ENCODE measurements at places on chromosomes 2 and 18.
A peak's percentile ranks its signal among the peaks of the same experiment; 100 is the strongest.

- no peak for DNase-seq
Measured at GRCh38 chr2:218887079-218887478, 6.4 kb downstream of the WNT10A start.

GRCh38 chr18:40375837-40376236, 1579.2 kb upstream of the PIK3C3 start:
- DNase-seq: no peak

DNA sequence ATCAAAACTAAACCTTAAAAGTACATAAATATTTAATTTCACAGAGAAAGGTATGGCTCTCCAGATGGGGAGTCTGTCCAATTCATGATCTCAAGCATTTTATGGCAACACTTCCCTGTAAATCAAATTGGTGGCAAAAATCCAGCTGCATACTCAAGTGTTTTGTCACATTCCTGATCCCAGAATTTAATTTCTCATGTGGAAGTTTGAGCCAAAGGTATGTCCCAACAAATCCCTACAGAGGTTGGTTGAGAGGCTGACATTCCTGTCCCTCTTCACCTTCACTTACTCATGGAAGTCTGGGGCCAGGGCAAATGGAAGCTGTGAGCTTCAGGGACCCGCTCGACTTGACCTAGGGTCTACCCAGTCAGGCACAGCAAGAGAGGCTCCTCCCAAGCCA, 17.7 kb downstream of the KLF7 start:
- no peak for DNase-seq

DNA sequence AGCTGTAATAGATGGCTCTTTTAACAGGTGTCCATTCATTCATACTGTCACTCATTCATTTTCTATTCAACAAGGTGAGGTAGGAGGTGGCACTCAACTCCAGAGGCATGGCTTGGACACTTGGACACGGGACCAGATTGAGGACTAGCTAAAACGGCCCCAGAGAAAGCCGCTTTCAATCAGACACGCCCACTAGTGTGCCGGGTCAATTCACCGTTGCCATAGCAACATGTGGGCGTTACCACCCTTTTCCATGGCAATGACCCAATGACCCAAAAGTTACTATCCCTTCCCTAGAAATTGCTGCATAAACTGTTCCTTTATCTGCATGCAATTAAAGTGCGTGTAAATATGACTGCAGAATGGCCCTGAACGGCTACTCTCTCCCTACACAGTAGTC, 49.2 kb upstream of the LGALSL start:
- DNase-seq: peak; percentile 1

DNA sequence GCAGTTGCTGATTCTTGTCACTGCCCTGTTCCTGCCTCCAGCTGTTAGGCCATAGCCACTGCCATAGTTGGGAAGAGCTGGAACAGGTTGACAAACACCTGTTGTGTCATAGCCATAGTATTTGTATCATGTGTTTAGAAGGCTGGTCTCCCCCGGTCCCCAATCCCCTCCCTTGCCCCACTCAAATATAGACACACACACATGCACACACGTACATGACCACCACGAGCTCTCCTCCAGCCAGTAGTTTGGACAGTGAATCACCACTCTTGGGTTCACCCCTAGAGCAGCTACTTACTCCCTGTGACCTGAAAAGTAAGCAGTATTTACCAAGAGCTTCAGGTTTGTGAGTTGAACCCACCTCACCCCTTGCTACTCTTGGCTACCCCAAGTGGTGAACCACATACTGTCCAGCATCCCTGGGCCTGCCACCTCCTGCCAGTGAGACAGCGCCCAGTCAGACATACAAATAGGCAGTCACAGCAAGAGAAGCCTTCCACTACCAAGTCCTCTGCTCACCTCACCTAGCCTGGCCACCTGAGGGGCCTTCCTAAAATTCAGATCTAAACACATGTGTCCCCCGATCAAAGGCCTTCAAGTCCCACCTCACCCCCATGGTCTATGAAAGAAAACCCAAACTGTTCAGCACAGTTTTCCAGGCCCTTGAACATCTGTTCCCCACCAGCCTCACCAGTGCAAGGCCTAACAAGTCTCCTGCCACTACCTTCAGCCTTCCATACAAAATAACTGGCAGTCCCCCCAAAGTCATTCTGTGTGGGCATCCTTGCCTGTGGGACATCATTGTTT, 7.1 kb downstream of the PCBP1 start:
- no peak for DNase-seq

GRCh38 chr2:105521176-105521575, 122.3 kb upstream of the FHL2 start:
- DNase-seq: no peak

DNA sequence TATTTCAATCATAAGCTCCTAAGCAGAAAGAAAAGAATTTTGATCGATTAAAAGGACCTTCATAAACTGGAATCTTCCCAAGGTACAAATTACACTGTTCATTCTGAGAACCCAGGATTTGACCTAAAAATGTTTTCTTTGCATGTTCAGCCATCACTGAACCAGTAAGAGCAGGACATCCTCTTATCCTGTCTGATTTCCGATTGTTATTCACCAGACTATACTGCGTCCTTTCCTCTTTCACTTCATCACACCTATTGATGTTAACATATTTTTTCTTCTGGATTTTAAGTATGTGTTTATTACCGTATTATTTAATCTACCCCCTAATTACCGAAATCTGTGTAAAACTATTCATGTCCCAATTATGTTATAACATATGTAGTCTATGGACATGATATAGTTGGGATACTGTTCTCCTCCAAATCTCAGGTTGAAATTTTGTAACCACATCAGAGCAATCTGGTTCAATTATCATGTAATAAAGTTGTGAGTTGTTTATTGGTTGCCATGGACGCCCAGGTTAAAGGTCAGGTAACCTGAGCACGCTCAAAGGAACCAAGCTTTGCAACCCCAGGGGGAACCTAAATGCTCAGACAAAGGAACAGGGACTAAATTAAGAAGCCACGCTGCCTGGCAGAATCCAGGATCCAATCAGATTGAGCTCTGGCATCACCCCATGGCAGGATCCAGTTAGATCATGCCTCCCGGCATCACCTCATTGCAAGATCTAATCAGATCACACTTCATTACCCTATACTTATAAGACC, 11.6 kb upstream of the TBC1D8 start:
- no peak for DNase-seq

DNA sequence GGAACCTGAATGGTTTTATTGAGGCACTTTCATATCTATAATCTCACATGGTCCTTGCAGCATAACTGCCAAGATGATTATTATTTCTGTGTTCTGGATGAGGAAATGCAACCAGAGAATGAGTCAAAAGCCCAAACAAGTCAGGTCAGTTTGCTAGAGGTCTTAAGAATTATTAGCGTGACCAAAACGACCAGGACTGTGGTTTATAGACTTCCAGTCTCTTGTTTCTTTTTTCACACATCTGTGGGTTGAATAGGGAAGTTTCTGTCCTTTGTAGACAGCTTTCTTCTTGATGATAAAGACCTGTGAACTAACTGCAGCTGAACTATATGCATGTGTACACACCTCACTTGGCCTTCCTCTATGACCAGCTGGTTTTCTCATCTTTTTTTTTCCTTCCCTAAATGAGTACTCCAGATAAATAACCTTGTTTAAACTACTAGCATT, 13.9 kb downstream of the ADAM23 start:
- DNase-seq: no peak

DNA sequence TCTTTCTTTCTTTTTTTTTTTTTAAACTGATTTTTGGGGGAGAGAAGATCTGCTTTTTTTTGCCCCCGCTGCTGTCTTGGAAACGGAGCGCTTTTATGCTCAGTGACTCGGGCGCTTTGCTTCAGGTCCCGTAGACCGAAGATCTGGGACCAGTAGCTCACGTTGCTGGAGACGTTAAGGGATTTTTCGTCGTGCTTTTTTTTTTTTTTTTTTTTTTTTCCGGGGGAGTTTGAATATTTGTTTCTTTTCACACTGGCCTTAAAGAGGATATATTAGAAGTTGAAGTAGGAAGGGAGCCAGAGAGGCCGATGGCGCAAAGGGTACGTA, 587 bp downstream of the MEIS1 start:
- no peak for DNase-seq

DNA sequence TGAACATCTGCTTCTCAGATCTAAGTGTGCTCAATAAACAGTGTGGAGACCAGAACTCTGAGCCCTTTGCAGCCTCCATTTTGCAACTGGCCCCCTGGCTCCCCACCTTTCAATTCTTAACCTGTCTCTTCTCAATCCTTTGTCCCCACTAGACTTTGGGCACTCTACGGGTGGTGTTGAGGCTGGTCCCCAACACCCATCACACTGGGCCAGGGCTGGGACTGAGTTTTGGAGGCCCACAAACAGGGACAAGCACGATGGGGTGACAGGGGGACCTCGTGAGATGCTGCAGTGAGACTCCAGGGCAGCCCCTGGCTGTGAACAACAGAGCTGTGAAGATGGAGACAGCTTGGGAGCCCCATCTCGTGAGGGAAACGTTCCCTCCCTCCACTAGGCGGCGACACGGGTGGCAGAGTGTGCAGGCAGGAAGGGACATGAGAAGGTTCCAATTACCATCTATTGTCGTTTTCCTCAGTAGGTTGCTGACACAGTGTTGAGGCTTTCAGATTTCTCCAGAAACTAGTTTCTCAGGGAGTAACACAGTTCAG, 1.2 kb downstream of the ANKMY1 start:
- peak; percentile 40 for DNase-seq

Data from D341Med (cell line).